Substantia nigra (tissue), 51 donors: ENCODE measurements at places on chromosomes 12 and 14.

- DNase-seq = no peak
Observed at GRCh38 chr12:1912580-1913376, 5.7 kb downstream of the CACNA2D4 start.

DNA sequence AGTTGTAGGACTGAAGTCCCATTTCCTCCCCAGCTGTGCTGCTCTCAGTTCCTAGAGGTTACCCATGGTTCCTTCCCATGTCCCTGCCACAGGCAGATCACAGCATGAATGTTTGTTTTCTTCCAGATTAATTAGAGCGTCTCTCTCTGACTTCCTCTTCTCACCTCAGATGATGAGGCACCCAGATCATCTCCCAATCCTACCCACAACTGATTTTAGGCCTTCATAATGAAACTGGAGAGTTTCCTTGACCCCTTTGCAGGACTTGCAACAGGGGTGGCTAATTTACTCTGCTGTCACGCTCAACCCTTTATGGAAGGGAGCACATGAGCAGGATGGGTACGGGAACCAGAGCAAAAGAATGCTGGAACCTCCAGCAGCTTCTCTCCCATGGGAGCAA is 32.1 kb upstream of the TXNRD1 start:
- DNase-seq = no peak

DNA sequence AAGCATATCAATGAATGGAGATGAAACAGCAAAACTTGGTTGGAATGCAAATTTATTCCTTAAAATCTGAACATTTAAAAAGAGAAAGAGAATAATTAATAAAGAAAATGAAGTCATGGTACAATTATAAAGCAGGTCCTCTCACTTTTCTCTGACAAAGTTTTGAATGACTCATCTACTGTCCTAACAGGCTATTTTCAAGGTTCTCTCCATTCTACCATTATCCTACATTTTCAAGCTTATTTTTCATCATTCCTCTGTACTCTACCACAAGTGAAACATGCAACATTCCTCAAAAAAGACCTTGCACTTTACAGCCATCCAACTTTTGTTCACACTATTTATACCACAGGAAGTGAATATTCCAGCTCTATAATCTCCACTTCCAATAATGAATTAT is 36.9 kb upstream of the AP4S1 start:
- DNase-seq = no peak

DNA sequence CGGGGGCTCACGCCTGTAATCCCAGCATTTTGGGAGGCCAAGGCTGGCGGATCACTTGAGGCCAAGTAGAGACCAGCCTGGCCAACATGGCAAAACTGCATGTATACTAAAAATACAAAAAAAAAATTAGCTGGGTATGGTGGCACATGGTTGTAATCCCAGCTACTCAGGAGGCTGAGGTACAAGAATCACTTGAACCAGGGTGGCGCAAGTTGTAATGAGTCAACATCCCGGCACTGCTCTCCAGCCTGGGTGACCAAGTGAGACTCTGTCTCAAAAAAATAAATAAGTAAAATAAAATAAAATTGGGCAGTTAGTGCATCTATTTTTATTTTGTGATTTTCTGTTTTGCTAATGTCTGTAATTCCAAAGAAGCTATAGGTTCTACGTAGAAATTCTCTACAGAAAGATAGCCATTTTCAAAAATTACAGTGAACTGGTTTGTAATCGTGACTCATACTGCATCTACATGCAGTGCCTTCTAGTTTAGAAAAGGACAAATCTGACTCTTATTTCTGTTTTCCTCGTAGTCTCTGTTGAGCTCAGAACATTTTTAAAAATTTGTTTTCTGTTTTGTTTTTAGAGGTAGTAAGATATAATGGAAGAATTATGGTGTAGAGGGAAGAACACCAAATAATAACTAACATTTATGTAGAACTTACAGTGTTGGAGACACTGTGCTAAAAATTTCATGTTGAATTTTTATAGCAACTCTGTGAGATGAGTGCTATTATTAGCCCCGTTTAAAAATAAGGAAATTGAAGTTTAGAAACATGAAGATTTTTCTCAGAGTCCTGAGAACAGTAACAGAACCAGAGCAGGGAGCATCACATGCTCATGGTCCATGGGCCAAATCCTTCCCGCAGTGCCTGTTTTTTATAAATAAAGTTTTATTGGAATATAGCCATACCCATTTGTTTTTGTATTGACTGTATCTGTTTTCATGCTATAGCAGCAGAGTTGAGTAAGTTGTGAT is 201.2 kb downstream of the SYNE2 start:
- no peak for DNase-seq

- DNase-seq = no peak
Observed at GRCh38 chr12:106883426-106883825, 72.3 kb upstream of the TMEM263 start.

DNA sequence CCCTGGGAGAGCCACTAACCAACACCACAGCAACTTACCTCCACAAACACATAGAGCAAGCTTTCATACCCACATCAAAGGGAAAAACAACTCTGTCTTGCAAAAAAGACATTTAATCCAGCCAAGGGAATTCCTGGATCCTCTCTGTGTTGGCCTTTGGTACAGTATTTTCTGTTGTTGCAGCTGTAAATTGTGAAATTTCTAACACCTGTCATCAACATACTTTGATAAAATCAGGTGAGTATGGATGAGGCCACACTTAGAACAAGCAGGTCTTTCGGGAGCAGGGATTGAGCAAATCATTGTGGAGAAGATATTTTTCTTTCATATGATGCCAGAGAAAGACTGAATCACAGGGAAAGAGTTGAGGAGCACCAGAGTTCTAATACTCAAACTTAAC is 89.3 kb downstream of the SPTSSA start:
- no peak for DNase-seq

DNA sequence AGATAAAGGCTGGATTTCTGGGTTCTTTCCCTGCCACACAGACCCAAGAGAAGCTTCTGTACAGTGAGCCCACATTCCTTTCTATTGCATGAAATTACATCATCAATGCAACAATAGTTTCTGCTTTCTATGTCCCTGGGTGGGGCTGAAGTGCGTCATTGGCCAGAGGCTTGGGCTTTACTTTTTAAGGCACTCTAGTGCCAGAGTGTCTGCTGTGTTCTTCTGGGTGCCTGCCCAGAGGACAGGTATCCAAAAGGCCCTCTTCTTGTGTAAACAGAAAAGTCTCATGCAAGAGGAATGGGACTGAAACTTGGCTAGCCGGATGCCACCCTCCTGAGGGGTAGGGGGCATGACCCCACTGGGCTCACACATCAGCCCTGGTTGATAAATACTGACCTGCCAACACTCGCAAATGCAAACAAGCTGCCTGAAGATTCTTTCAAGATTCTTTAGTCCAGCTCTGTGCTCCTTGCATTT is 5.9 kb downstream of the KRT86 start:
- DNase-seq = no peak

GRCh38 chr14:97106609-97107008 is 309.4 kb downstream of the VRK1 start:
- DNase-seq = no peak

- no peak for DNase-seq
Observed at GRCh38 chr12:127650626-127651025, 616.3 kb upstream of the TMEM132C start.

GRCh38 chr14:102192840-102193502 is 53.3 kb downstream of the WDR20 start:
- DNase-seq = no peak

GRCh38 chr14:99718031-99718810 is 34.1 kb downstream of the CYP46A1 start:
- DNase-seq = no peak

- DNase-seq = no peak
Observed at GRCh38 chr12:25241167-25242020, 9.3 kb downstream of the KRAS start.

- DNase-seq = no peak
Observed at GRCh38 chr12:109650808-109651207, 62.8 kb upstream of the FAM222A start.

DNA sequence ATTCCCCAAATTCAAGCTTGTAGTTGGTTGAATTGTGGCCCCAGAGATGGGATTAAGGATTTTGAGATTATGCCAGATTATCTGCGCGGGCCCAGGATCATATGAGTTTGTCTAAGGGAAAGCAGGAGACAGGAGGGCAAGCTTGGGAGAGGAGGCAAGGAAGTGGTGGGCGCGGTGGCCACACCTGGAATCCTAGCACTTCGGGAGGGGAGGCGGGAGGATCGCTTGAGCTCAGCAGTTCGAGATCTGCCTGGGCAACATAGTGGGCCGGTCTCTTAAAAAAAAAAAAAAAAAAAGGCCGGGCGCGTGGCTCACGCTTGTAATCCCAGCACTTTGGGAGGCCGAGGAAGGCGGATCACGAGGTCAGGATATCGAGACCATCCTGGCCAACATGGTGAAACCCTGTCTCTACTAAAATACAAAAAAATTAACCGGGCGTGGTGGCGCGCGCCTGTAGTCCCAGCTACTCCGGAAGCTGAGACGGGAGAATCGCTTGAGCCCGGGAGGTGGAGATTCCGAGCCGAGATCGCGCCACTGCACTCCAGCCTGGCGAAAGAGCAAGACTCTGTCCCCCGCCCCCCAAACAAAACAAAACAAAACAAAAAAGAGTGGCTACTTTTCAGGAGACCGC is 881 bp upstream of the PUS1 start:
- no peak for DNase-seq

DNA sequence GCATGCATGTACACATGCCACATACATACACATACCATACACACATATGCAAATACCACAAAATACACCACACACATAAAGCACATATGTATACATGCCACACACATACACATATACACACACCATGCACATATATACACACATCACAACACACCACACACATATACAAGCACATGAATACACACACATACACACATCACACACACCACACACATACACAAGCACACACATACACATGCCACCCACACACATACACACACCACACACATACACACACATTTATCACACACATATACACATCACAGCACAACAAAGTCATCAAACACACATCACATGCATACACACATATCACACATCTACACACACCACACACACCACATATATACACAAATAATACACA is 1108.5 kb downstream of the GALC start:
- DNase-seq = no peak

- DNase-seq = no peak
Observed at GRCh38 chr12:115885040-115885690, 392.3 kb downstream of the MED13L start.

- no peak for DNase-seq
Observed at GRCh38 chr14:86179980-86180379, 650.0 kb downstream of the FLRT2 start.

GRCh38 chr12:29273178-29273843 is 107.7 kb downstream of the ERGIC2 start:
- DNase-seq = no peak

DNA sequence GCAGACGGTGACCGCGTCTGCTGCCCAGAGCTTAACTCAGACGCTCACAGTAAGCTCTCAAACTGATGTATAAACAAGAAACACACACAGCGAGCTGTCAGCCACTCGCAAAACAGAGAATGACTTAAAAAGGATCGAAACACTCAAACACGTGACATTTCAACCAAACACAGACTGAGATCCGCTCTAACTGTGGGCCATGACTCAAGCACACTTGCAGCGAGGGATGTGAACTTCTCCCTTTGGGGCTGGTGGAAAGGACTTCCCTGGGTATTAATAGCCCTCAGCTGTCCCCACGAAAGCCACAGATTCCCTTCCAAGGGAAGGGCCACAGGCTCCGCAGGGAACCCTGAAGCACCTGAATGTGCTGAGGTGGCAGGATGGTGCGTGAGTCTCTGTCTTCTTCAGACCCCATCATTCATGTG is 29.1 kb downstream of the CCDC88C start:
- DNase-seq = no peak

- DNase-seq = no peak
Observed at GRCh38 chr12:106072751-106073150, 66.0 kb downstream of the NUAK1 start.

- no peak for DNase-seq
Observed at GRCh38 chr14:101379842-101380241, 181.5 kb upstream of the DIO3 start.

- DNase-seq = no peak
Observed at GRCh38 chr12:26088998-26089397, 35.8 kb downstream of the BHLHE41 start.

- DNase-seq = no peak
Observed at GRCh38 chr12:101596172-101596571, 1.4 kb downstream of the MYBPC1 start.

DNA sequence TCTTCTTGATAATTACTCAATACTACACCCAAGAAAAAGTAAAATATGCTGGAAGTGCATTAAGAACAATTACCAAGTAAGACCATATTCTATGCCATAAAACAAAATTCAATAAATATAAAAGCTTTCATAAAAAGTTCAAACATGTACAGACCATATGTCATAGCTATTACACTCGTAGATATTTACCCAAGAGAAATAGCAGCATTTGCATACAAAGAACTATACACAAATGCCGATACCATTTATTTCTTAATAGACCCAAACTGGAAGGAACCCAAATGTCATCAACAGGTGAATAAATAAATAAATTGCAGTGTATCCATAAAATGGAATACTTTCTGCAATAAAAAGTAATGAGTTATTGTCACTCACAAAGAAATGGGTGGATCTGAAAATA is 78.3 kb upstream of the SLC16A7 start:
- no peak for DNase-seq

DNA sequence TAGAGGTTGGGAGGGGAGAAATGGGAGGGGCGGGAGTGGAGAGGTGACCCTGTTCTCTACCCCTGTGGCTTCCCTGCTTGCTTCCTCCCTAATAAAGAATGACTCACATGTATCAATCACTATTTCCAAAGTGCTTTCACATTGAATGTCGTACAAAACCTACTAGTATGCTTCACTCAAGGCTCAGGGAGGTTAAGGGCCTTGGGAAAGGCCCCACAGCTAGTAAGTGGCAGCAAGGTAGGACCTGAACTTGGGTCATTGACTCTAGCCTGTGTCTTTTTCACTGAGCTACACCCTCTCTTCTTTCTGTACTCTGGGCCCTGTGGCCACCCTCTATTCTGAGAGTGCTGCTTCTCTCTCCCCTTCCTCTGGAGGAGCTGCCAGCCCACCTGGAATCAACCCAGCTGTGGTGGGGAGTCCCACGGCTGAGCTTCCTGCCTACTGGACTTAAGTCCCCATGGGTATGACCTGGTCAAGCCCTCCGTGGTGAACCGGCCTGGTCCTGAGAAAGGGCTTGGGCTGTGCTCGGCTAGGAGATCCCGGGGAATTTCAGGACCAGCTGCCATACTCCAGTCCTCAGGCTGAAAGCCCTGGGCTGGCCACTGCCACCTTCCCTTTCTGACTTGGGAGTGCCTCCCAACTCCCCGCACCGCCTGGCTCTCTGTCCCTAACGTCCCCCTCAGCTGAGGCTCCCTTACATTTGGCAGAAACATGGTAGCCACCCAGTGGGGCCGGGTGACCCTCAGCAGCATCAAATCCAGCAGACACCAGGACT is 13.0 kb downstream of the SLC48A1 start:
- DNase-seq = no peak
